ENCODE measurements at places on chromosomes 7 and 10.
A peak's percentile ranks its signal among the peaks of the same experiment; 100 is the strongest.

- no peak for ATAC-seq
Observed at GRCh38 chr7:29993140-29993539, 3.5 kb upstream of the SCRN1 start.

GRCh38 chr10:110394898-110395297, 90.2 kb upstream of the SMNDC1 start:
- ATAC-seq = no peak

DNA sequence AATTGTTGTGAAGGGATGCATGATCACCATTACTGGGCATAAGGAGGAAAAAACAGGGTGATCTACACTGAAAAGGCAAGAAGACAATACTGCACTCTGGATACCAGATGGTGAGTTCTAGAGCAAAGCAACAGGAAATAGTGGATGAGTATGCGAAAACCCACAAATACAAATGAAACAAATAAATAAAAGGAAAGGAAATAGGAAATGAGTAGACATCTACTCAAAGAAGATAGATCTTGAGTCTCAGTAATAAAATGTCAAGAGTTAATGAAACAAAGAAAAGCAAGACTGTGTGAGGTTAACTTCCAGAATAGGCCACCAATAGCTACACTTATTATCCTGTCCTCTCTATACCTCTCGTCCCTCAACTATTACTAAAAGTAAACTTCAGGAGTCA, 11.7 kb downstream of the ORC5 start:
- ATAC-seq = no peak

DNA sequence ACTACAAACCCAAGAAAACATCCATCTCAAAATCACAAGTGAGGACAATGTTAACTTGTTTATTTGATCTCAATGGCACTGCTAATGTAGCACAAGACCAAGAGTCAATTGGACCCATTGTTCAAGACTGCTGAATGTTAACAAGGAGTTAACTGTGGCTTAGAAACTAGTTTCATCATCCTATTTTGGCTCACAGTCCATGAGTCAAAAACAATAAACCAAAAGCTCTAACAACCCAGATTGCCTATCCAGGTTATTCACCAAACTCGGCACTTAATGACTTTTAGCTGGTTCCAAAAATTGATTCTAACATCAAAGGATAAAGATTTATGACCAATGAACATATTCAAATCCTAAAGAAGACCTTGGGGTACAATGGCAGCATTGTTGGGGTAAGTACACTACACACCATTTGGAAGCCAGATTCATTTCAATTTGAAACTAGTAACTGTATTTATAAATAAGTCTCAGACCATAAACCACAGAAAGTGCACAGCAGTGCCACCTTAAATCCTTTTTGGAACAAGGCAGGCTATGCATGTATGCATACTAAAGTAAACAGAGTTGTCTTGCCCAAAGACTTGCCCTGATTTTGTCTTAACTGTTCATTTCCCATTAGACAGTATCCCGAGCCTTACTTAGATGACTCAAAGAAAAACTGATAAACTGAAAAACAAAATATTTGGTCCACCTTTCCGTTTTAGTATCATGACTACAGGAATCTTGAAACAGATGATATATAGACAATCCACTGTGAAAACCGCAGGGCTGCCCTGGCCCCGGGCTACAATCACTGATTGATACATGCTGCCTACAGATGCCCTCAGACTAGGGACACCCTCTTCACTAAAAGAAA, 84.5 kb downstream of the SRPK2 start:
- ATAC-seq = peak; percentile 34

DNA sequence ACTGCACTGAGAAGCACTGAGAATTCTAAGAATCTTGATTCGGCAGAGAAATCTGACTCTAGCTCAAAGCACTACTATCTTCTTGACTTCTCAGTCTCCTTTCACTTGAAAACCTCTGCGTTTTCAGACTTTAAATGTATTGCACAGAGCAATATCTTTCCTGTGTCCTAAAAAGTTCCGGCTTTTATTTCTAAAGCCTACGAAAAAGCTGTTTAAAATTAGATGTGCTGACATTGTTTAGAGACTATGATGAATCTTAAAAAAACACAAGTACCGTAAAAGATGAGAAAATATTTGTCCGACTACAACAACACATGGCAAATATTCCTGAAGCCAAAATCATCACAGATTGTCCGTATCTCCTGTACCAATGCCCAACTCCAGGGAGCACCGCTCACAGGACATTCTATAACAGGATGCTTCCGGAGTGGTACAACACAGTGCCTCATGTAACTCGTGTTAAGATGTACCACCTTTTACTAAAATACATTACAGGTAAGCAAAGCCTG, 136.9 kb downstream of the CUBN start:
- ATAC-seq = no peak

- peak; percentile 13 for ATAC-seq
Observed at GRCh38 chr7:24842449-24843241, 85.4 kb upstream of the GSDME start.

GRCh38 chr7:22949944-22950343, 64.0 kb downstream of the HYCC1 start:
- no peak for ATAC-seq

DNA sequence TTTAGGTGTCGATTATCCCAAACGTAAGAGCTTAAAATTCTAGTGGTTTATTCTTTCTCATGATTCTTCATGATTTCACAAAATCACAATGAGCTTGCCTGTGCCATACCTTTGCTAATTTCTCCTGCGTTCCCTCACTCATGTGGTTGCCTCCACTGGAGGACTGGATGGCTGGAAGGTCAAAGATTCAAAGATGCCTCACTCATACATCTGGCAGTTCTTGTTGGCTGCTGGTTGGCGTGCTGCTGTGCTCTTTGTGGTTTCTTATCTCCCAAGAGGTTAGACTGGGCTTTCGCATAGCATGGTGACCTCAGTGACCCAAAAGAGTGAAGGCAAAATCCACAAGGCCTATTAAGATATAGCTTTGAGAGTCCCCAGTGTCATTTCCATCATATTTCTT, 877.6 kb upstream of the AUTS2 start:
- no peak for ATAC-seq

GRCh38 chr10:91679296-91679695, 46.4 kb upstream of the PPP1R3C start:
- no peak for ATAC-seq

DNA sequence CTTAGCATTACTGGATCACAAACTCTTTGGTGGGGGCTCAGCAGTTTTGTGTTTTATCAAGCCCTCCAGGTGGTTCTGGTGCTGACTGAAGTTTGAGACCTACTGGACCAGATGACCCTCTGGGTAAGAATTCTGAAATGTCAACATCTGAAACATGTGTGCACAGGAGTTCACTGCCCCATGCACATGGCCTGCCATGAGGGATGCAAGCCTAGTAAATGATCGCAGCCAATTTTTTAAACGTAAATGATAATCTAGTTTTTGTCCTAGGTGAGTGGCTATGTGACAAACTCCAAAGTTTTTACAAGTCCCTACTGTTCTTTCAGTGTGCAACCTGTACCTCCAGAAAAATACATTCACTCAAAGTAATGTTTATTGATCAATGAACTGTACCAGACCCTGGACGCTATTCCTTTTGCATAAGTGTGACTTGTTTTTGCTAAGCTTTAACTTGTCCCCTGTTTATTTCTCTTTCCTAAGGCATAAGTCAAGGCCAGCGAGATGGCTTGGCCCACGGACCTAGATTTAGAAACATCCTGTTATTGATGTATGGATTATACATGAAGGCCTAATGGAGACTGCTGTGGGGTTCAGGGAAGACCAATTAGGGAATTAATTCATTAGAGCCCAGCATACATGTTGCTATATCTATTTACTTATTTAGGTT, 531.1 kb downstream of the LRMDA start:
- ATAC-seq = no peak

DNA sequence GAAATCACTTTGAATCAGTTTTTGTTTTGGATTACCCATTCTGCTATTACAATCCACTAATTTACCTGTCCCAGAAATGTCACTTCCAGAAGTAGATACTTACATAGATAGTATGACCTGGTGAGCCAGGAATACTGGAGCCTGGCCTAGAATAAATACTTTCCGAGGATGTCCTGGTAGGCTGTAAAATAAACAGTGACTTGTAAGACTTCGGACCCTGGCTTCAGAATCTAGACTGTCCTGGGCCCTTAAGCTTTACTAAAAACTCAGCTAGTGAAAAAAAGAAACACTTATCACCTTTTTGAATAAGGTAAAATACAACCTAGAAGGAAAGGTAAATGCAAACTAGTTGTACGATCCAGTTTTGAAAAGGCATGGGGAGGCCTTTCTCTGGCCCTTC, 69.5 kb upstream of the AFAP1L2 start:
- ATAC-seq = no peak

GRCh38 chr10:69377191-69377590, 39.5 kb downstream of the TACR2 start:
- ATAC-seq = no peak

- ATAC-seq = no peak
Observed at GRCh38 chr7:140045697-140046096, 17.1 kb downstream of the PARP12 start.

DNA sequence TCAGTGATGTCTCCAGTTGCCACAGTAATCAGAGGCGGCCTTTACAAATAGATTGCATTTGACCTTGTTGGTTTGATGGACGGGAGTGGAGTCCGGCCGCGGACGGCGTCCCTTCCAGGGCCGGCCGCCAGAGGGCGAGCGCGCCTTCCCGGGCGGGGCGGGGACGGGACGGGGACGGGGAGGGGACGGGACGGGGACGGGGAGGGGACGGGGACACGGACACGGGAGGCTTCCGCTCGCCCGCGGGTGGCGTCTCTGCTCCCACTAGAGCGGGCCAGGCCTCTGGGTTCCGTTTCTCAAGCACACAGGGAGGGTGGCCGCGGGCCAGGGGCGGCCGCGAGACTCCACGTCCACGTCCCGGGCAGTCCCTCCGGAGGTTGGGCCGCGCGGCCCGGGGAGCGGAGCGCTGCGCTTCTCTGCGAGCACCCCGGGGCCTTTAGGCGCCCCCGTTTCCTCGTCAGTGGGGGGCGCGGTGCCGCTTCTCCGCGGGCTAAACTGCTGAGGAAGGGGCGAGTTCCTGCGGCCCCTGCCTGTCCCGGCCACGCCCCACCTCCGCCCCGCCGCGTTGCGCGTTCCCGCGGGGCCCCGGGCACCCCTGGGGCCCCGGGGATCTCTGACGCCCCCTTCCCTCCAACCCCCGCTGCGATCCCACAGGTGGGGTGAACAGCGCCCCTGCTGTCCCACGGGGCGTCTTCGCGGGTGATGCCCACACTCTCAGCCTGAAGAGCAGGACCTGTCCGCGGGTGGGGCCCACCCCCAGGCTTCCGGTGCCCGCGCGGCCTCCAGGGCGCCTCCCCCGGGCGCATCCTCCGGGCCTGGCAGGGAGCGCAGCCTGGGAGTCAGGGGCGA, 84.2 kb upstream of the MKI67 start:
- ATAC-seq = peak; percentile 65

All from activated CD4-positive, CD25-positive, alpha-beta regulatory T cell treated with anti-CD3 and anti-CD28 coated beads, Interleukin-2, amount 50 U/mL, for 24 hours (primary cell).